ENCODE measurements at places on chromosomes 6 and 20.

- no peak for DNase-seq
Measured at GRCh38 chr6:86331919-86332318, 605.4 kb upstream of the HTR1E start.

- peak; percentile 93 for DNase-seq
Measured at GRCh38 chr20:6122873-6123648, at the start of gene FERMT1. Gene FERMT1, minus strand, starts transcription at chr20:6123030. Its CDS starts 3,476 bp downstream, at chr20:6119554.

DNA sequence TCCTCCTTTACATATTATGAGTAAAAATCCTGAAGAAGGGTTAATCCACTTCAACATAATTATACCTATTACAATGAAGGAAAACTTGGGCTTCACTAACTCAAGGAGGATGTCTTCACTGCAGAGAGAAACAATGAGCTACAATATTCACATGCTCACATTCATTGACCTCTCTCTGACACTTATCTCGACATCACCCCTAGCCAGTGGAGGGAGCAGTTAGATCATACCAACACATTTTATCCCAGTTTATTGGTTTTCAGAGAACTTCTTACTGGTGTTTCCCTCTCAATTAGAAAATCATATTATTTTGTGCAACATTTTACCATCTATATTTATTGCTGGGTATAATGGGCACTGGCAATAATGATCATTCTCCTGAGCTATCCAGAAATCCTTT is 646.5 kb downstream of the TENT5A start:
- DNase-seq: no peak

DNA sequence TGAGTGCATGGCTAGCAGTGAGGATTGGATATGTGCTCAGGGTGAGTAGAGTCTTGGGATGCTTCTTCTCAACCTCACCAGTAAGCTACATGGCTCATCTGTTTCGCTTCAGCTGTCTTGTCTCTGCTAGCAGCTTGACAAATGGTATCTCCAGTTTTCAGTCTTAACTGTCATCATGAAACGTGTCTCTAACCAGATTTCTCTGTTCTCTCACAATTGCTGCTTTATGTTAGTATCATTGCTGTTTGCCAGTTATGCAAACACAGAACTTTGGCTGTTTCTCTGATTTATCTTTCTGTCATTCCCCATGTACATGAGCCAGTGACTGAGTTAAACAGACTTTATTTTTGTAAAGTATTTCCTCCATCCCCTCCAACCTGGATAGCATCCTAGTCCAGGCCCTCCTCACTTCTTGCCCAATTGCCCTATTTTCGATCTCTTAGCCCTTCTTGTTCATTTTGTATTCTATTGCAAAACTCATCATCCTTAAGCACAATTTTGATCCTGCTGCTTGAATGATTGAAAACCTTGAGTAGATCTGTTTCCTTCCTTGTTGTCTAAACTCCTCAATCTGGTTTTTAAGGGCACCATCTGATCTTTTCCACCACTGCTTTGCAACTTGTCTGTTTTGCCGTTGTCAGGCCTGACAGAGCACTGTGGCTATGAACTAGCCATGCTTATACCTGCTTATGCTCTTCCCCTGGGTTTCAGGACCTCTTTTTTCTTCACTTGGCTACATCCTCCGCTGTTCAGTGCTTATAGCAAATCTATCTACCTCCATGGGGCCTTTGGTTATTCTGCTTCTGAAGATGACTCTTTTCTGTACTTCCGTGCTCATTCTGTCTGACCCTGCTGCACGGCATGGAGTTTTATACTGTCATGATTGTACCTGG is 37.7 kb upstream of the ADIG start:
- no peak for DNase-seq

DNA sequence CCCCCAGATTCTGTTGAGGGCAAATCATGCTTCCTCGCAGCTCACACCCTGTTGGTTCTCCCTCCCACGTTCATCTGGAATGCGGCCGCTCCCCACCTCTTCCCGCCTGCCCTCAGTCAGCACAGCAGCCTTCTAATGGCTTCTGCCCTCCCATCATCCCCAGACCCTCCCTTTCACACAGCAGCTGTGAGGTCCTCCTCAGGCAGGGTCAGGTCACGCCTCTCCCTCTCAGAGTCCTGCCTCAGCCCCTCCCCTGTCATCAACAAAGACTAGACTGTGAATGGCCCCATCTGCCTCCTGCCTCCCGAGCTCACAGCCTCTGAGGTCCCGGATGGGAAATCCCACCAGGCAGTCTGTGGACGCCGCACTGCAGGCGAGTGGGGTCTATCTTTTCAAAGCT is 7.9 kb upstream of the BHLHE23 start:
- no peak for DNase-seq

DNA sequence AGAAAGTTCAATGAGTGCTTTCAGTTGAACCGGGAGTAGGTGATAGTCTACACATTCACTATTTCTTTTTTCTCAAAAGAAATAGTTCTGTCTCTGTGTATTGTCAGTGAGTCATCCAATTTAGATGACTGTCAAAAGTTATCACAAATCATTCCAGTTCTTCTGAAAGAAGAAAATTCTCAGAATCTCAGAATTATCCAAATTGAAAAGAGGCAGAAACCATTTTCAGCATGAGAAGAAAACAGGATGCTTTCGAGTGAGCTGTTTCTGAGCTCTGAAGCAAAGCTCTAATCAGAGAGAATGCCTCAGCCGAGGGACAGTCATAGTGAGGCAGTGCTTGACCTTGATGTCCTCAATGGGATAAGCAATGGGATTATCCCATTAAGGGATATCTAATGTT is 97.9 kb downstream of the HUS1B start:
- no peak for DNase-seq

GRCh38 chr20:32052778-32053362 is 828 bp downstream of the HCK start:
- DNase-seq: no peak

- DNase-seq: no peak
Measured at GRCh38 chr6:30206152-30206551, 7.1 kb downstream of the TRIM26 start.

- peak; percentile 67 for DNase-seq
Measured at GRCh38 chr20:56247954-56248782, at the start of gene MC3R. Gene MC3R, plus strand, starts transcription at chr20:56248732. Its CDS starts 112 bp downstream, at chr20:56248844.

- no peak for DNase-seq
Measured at GRCh38 chr6:165662749-165663376, at the start of gene PDE10A. Gene PDE10A, minus strand, starts transcription at chr6:165663241. Its CDS starts 430 bp downstream, at chr6:165662811.

- DNase-seq: no peak
Measured at GRCh38 chr6:9126878-9127560, 691.7 kb upstream of the SLC35B3 start.

- no peak for DNase-seq
Measured at GRCh38 chr6:75222261-75222660, 16.4 kb upstream of the COL12A1 start.

GRCh38 chr6:115796061-115796460 is 264.6 kb downstream of the FRK start:
- DNase-seq: no peak

- DNase-seq: peak; percentile 52
Measured at GRCh38 chr20:11204926-11205768, 531.3 kb upstream of the JAG1 start.

DNA sequence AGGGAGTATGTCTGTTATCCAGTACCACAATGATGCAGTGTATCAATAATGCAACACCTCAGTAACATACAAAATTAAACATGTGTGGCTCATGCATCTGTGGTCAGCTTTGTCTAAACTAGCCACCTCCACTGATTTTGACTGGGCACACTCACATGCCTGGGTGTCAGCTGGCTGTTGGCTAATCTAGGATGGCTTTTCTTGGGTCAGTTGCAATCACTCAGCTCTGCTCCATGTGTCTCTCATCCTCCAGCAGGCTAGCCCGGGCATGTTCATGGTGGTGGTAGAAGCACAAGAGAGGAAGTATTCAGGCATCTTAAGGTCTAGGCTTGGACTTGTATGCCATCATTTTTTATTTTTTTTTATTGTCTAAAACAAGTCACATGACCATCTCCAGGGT is 59.3 kb upstream of the JAG1 start:
- DNase-seq: peak; percentile 9

GRCh38 chr6:4802312-4802935 is 26.2 kb downstream of the CDYL start:
- DNase-seq: no peak

DNA sequence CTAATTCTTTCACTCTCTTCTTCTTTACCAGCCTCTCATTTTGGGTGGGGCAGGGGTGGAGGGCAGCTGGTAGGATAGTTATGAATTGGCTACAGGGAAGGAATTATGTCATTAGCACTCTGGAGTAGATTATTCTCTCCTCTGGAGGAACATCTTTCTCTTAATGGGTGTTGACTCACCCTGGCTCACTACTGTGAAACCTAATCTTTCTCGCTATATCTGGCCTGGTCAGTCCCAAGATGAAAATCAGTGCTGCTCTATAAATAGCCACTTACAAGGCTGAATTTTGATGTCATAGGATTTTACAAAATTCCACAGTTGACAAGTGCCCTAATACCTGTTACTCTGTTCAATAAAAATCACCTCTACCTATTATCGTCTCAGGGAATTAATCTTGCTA is 151.3 kb downstream of the COL9A1 start:
- DNase-seq: no peak

DNA sequence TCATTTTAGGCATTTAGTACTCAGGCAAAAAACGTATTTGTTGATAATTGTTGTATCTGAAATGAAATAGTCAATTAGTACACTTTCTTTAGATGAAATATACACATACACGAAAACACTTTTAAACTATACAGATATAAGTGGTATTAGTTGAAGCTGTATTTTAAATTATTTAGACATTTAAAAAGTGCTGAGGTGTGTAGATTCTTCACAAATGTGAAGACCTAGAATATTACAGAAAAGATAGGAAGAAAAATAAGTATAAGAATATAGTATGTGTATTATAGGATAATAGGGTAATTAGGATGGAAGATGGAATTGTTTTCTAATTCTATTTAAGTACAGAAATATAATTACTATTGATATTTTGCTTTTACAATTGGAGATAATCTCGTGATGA is 4.6 kb downstream of the ZFAND3 start:
- no peak for DNase-seq

- DNase-seq: peak; percentile 9
Measured at GRCh38 chr6:96116674-96117073, 100.9 kb downstream of the FUT9 start.

DNA sequence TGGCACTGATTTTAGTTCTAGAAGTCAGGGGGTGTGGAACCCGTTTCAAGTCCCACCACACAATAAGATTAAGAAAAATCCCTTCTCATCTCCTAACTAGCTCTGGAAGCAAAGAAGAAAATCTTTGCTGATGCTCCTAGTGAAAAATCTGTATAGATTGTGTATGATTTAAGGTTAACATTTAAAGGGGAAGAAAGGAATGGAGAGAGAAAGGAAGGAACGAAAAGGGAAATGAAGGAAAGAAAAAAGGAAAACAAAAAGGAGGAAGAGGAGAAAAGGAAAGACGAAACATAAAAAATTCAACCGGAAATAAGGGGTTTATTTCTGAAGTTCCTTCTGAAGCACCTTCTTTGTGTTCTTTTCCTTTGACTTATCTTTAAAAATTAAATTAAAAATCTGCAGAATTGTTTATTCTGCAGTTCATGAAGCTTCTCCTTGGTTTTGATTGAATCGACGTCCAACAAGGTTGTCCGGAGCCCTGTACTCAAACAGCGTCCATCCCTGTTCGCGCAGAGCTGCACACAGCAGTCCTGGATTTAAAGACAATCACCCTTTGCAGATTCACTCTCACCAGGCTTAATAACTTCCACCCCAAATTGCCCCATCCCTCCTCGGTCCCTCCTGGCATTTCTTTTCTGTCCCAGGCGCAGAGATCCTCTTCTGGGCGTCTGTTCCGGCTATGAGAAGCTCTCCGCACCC is 1.6 kb upstream of the TFAP2B start:
- no peak for DNase-seq

- no peak for DNase-seq
Measured at GRCh38 chr6:71737953-71738352, 148.4 kb upstream of the RIMS1 start.

DNA sequence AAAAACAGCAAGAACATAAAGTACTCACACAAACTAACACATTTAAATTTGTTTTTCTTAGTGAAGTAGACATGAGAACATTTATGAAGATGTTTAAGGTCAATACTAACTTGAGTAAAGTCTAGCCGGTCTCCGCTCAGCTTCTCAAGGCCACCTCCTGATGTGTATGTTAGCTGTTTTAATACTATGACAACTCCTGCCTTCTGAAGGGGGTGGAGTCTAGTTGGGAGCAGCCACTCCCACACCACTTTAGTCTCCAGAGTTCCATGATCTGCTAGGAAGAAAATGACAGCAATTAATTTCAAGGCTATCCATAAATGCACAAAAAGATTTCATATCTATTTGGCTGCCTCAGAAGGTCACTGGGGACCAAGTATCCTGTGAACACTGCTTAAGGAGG is at the start of gene GSTA3:
GSTA3 (minus strand) TSS at position 168 of the 400 bp plus-strand sequence. CDS start 3,864 bp downstream, outside the sequence.
- no peak for DNase-seq

DNA sequence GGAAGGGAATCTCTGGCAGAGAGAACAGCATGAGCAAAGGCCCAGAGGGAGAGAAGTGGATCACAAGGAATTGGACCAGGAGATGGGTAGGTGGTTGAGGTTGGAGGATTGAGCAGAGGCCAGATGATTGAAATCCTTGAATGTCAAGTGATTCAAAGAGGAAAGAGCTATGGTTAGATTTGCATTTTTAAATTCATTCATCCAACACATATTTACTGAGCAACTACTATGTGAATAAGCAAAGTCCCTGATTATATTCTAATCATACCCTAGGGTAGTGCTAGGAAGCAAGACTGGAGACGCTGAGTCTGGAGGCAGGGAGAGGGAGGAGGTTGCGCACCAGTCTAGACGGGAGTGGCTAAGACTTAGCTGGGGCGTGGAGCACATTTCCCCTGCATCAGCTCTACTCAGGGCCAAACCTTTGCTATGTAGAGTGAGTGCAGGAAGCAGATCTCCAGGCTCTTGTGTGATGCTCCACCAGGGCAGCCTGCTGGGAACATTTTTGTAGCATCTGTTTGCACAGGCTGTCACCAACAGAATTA is 40.2 kb downstream of the EYA2 start:
- no peak for DNase-seq

DNA sequence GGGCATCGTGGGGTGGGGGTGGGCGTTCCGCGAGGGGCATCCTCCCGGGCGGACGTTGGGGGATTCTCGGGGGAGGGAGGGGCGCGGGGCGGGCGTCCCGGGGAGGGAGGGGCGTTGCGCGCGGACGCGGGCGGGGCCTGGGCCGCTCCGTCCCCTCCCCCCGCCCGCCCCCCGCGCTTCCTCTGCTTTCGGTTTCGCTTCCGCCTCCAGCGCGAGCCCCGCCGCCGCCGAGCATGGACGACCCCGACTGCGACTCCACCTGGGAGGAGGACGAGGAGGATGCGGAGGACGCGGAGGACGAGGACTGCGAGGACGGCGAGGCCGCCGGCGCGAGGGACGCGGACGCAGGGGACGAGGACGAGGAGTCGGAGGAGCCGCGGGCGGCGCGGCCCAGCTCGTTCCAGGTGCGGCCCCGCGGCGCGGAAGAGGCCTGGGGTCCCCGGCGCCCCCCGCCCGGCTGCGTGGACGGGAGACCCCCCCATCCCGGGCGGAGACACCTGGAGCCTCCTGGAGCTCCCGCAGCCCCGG is at the start of gene OGFR:
OGFR (plus strand) TSS at position 209 of the 528 bp plus-strand sequence; CDS start at position 234, 25 bp downstream.
- peak; percentile 81 for DNase-seq

- DNase-seq: no peak
Measured at GRCh38 chr6:51927450-51927849, 160.0 kb downstream of the PKHD1 start.

GRCh38 chr20:61923371-61924166 is 142.1 kb downstream of the TAF4 start:
- no peak for DNase-seq

GRCh38 chr6:61649845-61650244 is 636.2 kb downstream of the KHDRBS2 start:
- DNase-seq: no peak
